ENCODE measurements at places on chromosomes 7 and 10. TPM values are rescaled to one million over a fixed set of nuclear protein-coding genes. Genes with fewer than 3 reads are reported as not detected.

DRGX gene
- total RNA-seq, result not detected

- DNase-seq, result peak; percentile 48
Observed at GRCh38 chr10:92914478-92915325, 66.4 kb downstream of the EXOC6 start.

DNA sequence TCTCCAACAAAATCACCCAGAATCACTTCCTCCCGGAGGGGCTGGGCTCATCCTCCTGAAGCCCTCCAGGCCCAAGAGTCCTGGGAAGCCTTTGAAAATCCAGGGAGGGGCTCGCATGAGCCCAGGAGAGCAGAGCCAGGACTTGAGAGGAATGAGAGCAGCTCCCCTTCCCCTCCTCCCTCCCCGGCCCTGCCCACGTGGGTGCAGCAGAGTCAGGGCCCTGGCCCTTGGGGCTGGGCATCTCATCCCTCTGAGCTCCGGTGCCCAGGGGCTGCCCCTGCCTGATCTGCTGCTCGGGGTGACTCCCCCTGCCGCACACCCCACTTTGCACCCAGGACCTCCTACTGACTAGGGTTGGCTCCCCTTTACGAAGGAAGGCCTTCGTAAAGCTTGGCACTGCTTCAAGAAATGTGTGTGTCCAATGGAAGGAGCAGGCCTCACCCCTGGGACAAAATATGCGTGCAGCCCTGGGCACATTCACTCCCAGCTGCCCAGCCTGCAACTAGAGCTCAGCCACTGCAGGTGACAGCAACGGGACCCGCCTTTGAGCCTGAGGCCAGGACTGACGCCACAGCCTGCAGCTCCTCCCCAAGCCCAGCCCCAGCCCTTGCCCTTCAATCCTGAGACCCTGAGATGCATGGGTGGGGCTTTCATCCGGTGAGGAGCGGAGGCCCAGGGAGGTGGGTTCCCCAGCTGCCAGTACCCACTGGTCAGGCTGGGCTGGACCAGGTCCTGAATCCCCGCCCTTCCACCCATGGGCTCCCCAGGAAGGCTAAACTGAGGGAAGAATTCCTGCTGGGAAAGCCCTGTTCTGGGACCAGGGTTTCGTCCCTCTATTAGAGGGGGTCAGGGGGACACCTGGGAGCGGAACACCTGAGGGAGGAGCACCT lies 21.8 kb downstream of the PWWP2B start:
- DNase-seq, result no peak

GRCh38 chr7:28996836-28997235 lies 38.7 kb upstream of the TRIL start:
- DNase-seq, result peak; percentile 8

- DNase-seq, result no peak
Observed at GRCh38 chr7:132497098-132497497, 79.2 kb downstream of the PLXNA4 start.

DNA sequence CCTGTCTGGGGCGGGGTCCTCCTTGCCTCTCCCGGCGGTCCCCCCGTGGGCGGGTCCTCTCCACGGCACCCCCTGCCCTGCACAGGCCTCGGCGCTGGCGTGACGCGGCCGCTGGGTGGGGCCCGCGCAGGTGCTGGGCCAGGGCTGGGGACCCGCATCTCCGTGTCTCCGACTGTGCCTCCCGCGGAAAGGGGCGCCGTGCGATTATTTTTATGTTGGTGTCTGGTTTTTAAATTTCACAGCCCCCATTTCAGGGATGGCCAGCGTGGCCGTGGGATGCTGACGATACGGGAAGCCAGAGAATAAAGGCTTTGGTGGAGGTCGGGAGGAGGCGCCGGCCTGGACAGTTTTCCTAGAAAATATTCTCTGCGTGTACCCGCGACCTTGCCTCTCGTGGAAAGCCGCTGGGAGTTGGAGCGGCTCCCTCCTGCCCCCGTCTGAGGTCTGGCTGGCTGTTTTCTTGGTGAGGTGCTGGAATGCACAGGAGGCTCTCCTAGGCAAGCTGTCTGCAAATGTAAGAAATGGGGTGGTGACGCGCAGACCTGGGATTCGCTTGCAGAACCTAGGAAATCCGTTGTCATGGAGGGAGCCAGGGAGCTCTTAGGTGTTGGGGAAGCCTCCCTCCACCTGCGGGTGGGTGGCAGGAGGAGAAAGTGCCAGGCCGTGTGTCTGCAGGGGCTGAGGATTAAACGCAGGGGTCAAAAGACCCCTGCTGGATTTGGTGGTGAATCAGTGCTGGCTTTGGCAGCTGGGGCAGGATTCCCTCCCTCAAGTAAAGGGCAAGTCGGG lies 28.7 kb upstream of the JAKMIP3 start:
- no peak for DNase-seq

GRCh38 chr10:15088428-15089261 lies at the start of gene ACBD7:
Gene ACBD7 (minus strand): TSS chr10:15088776. CDS start chr10:15088728, 48 bp downstream.
- DNase-seq, result peak; percentile 74

NPFFR1 gene
- total RNA-seq, result not detected

DNA sequence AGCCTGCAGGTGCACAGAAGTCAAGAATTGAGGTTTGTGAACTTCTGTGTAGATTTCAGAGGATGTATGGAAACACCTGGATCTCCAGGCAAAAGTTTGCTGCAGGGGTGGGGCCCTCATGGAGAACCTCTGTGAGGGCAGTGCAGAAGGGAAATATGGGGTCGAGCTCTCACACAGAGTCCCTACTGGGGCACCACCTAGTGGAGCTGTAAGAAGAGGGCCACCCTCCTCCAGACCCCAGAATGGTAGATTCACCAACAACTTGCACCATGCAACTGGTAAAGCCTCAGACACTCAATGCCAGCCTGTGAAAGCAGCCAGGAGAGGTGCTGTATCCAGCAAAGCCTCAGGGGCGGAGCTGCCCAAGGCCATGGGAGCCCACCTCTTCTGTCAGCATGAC lies 205.8 kb downstream of the CCSER2 start:
- no peak for DNase-seq
